Stimulated activated CD4-positive, alpha-beta T cell treated with anti-CD3 and anti-CD28 coated beads, Interleukin-15, amount 100 ng/mL, for 1 hour (primary cell): ENCODE measurements at places on chromosomes 1 and 21.

GRCh38 chr1:51488372-51489050 is 30.6 kb downstream of the EPS15 start:
- no peak for DNase-seq

GRCh38 chr1:101088431-101088830 is 62.8 kb upstream of the DPH5 start:
- no peak for DNase-seq

DNA sequence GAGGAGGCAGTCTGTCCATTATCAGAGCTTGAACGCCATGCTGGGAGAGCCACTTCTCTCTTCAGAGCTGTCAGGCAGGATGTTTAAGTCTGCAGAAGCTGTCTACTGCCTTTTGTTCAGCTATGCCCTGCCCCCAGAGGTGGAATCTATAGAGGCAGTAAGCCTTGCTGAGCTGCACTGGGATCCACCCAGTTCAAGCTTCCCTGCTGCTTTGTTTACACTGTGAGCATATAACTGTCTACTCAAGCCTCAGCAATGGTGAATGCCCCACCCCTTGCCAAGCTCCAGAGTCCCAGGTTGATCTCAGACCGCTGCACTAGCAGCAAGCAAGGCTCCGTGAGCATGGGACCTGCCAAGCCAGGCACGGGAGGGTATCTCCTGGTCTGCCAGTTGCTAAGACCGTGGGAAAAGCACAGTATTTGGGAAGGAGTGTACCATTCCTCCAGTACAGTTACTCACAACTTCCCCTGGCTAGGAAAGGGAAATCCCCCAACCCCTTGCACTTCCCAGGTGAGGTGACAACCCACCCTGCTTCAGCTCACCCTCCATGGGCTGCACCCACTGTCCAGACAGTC is 32.5 kb downstream of the RGS13 start:
- no peak for DNase-seq

DNA sequence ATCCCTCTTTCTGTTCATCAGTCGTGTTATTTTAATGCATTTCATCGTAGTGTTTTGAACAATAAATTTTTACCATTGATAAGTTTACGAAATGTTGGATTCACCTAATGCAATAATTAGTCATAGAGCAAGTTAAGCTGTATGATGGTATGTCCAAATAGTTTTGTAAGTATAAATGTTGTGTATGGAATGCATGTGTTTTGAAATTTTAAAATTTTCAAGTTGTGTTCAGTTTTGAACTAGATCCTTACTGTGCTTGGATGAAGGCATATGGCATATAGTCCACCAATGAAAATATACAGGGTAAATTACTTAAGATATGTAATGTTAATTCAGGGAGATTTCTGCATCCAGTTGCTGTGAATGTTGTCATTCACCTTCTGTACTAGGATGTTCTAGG is 2.3 kb downstream of the ZMYM4 start:
- DNase-seq, result no peak

- no peak for DNase-seq
These were observed 54.5 kb downstream of the PAPPA2 start for GRCh38 chr1:176517484-176517883.

- DNase-seq, result no peak
These were observed 3.5 kb upstream of the TFF1 start for GRCh38 chr21:42369821-42370220.

DNA sequence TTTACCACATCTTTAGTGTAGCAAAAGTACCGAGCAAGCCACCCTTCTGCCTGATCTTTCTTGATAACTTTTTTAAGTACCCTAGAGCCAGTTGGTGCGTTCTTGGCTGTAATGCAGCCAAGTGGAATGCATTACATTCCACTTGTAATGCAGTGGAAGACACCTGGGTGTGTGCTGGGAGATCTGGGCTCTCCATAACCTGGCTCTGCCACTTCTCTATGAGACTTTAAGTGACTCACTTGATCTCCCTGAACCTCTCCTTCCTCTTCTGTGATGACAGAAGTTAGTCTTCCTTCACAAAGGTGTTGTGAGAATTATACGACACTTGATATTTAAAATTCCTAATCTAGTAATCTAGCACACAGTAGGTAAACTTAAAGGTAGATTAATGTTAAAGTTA is 35.3 kb upstream of the NFIA start:
- no peak for DNase-seq

DNA sequence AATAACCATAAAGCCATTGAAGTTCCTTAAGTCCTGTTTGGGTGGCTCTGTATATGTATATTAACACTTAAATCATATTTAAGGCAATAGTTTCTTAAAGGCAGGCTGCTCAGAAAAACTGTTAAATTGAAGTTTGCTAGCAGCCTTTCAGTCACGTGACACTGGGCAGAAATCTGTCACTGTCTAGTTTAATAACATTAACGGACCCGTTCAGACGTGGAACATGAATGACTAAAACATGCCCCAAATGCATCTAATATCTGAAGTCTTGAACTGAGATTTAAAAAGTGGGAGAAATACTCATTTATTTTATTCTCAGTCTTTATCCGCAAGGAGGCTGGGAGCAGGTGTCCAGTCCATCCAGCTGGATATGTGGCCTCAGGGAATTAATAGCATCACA is 3.3 kb upstream of the SPATA1 start:
- no peak for DNase-seq
